ENCODE measurements at places on chromosomes 1 and 21.

DNA sequence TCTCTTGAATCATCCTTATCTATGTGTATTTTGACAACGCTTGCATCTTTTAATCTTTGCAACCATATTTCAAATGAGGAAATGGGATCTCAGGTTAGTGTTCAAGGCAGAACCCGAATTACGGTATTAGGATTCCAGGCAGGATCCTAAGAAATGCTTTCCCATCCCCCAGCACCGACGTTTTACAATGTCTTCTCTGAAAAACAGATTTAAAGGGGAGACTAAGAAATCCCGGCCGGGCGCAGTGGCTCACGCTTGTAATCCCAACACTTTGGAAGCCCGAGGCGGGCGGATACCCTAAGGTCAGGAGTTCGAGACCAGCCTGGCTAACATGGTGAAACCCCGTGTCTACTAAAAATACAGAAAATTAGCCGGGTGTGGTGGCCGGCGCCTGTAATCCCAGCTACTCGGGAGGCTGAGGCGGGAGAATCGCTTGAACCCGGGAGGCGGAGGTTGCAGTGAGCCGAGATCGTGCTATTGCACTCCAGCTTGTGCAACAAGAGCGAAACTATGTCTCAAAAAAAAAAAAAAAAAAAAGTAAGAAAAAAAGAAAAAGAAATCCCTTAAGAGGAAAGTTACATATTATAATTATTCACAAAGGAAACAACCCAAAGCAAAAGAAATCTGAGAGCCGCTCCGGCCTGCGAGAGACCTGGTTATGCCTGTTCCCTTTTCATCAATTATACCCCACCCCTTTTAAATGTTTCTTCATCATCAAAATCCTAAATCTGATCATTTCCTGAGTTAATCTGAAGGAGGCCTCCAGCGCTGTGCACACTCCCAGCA is 801 bp upstream of the GORAB start:
- DNase-seq = peak; percentile 35

GRCh38 chr1:192951691-192952460 is 107.3 kb downstream of the UCHL5 start:
- DNase-seq = peak; percentile 82

DNA sequence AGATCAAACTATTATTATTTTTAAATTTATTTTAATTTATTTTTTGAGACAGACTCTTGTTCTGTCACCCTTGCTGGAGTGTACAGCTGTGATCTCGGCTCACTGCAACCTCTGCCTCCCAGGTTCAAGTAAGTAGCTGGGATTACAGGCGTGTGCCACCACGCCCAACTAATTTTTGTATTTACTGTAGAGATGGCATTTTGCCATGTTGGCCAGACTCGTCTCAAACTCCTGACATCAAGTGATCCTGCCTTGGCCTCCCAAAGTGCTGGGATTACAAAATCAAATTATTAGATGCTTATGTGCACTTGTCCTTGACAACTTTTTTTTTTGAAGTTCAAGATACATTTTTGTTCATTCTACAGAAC is 15.4 kb downstream of the LIN9 start:
- DNase-seq = no peak

DNA sequence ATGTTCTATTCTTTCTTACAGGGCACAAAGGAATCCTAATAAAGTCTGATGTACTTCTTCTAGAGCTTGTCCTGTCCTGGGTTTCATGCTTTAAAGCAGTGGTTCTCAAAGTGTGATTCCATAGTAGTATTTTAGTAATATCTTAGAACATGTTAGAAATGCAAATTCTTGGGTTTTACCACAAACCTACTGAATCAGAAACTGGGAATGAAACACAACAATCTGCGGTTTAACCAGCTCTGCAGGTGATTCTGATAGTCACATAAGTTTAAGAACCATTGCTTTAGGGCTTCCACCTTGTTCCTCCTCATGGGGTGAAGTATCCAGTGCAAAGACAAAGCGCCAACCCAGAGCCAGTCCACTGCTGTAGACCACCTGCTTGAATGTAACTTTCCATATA is 41.1 kb downstream of the NGF start:
- DNase-seq = no peak

DNA sequence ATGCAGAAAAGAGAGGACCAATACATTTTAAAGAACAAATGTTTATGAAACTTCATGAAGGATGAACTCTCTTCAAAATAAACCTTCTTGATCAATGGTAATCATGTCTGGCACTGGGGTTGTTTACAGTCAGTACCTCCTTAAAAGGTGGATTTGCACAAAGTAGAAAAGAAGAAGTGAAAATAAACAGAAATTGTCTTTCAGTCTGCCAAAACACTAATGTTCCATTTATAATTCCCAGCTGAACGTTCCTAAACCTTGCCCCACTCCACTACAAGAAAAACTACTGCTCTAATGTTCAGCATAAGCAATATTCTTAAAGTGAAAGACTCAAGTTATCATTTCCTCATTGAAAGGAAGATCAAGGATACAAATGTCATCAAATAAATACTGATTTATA is 86.2 kb downstream of the EIF4G3 start:
- DNase-seq = peak; percentile 23

- no peak for DNase-seq
Observed at GRCh38 chr1:6809461-6809860, 24.2 kb downstream of the CAMTA1 start.

DNA sequence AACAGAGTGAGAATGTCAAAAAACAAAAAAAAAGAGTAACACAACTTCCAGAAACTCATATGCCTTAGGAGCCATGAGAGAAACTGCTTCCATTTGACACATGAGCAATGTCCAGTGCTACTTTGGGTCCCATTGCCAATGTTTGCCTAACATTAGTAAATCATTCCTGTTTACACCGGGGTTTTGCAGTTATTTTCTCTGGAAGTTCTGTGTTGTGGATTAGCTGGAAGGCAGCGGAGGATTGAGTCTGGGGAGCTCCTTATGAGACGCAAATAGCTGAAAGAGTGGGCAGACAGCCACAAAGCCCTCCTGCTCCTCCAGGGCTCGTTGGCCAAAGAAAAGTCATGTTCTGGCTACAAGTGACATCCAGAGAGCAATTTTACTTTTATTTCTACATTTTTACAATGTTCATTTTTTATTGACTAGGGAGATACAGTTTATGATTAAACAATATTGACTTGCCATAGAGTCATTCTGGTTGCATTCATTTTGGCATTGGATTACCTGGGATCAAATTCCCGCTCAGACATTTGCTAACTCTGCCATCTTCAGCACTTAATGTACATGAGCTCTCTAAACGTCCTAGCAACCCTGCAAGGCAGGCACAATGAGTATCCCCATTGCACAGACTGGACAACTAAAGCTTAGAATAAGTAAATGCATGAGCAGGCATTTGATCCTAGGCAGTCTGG is 66.4 kb upstream of the GALNT2 start:
- DNase-seq = no peak

GRCh38 chr1:111948209-111949171 is 41.0 kb downstream of the KCND3 start:
- DNase-seq = no peak

DNA sequence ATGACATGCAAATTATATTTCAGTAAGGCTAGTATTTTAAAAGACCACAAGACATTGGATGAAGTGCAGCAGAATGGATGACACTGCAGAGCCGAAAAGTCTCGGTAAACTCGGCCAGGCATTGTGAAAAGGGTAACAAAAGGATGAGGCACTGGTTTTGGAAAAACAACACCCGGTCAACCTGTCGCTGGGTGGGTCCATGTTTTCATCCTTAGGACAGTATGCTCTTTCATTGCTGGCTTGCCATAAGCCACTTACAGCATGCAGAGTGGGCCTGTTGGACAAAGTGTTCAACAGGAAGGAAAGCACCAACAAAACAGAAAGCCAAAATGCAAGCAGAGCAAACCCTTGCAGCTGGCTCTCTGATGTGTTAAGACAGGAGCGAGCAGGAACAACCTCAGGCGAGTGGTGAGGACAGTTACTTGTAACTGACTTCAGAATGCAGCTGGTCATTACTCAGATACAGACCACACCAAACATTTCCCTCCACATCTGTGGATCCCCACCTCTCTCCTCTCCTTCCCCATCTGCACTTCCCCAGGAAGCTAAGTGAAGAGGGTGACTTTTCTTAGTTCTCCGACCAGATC is 2.9 kb upstream of the RCAN1 start:
- peak; percentile 21 for DNase-seq

- no peak for DNase-seq
Observed at GRCh38 chr1:60591583-60591982, 490.8 kb upstream of the NFIA start.

DNA sequence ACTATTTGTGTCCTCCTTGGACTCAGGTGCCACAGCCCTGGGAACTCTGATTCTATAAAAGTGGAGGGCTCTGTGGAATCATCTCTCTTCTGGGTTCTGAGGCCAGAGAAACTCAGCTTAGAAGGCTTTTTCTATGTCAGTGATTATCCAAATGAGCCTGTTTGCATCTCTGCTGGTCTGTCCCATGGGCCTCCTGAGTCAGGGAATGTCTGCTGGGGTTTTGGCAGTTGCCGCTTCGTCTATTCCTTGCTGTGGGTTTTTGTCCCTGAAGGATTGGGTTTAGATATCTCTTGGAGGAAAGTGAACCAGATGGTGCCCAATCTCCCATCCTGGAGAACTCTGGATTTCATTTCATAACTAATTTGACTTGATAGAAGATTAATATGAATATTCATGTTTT is 297.6 kb downstream of the HHAT start:
- DNase-seq = no peak

GRCh38 chr1:226498640-226499008 is 49.9 kb upstream of the STUM start:
- no peak for DNase-seq

- DNase-seq = no peak
Observed at GRCh38 chr1:14600405-14601112, 2.1 kb downstream of the KAZN start.

GRCh38 chr1:27301582-27302199 is 20.3 kb upstream of the TMEM222 start:
- no peak for DNase-seq

GRCh38 chr1:108063703-108064102 is 98.7 kb upstream of the VAV3 start:
- peak; percentile 92 for DNase-seq

- DNase-seq = no peak
Observed at GRCh38 chr1:163046071-163046470, 23.1 kb upstream of the RGS4 start.

DNA sequence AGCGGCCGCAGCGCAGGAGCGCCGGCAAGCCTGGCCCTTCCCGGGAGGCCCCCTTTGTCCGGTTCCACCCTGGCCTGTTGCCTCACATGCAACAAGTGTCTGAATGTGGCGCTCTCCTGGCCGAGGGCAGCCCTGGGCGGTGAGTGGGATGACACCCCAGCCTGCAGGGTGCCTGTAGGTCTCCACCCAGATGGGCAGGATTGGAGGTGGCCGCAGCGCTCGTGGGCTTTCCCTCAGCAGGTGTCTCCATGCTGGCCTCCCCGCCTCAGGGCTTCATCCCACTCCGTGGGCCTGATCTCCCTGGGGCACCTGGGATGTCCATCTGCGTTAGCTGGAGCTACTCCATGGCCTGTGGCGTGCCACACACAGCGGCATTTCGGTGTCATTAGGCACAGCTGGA is 1.5 kb downstream of the MIB2 start:
- DNase-seq = no peak

DNA sequence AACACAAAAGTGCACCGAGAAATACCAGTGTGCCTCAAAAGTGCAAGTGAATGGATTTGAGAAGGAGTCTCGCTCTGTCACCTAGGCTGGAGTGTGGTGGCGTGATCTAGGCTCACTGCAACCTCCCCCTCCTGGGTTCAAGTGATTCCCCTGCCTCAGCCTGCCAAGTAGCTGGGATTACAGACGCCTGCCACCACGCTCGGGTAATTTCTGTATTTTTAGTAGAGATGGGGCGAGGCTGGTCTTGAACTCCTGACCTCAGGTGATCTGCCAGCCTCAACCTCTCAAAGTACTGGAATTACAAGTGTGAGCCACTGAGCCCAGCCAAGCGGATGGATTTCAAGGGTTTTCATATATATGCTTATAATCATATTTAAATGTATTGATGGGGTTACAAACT is 35.8 kb downstream of the PRRX1 start:
- DNase-seq = no peak

- DNase-seq = no peak
Observed at GRCh38 chr1:10890491-10891071, 94.1 kb upstream of the CASZ1 start.

DNA sequence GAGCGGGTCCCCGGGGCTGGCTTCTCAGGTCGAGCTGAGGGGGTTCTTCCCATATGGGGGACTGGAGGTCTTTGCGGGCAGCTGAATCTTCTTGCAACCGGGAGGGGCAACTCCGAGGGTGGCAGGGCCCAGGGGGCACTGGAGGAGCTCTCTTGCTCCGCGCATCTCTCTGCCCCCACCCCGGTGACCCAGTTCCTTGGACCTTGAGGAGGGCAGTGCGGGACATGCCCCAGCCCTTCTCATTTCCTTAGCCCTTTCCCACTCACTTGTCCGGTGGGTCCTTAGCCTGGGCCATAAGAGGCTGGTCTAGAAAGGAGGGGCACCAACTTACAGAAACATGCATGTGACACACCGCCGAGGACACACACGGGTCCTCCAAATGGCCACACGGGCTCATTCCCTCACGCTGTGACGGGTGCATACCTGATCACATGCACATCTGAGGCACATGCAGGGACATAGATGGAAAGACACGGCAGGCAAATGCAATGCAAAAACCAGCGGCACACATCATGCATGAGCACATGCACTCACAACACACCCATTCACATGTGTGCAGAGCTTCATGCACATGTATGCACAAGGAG is 630 bp downstream of the HPCA start:
- no peak for DNase-seq

- DNase-seq = no peak
Observed at GRCh38 chr1:35229587-35230360, 36.8 kb upstream of the SFPQ start.
